ENCODE measurements at places on chromosomes 5 and 9.

GRCh38 chr5:146906803-146907202 lies 28.2 kb upstream of the PPP2R2B start:
- no peak for DNase-seq

- no peak for DNase-seq
Observed at GRCh38 chr5:39774605-39775004, 349.8 kb upstream of the DAB2 start.

DNA sequence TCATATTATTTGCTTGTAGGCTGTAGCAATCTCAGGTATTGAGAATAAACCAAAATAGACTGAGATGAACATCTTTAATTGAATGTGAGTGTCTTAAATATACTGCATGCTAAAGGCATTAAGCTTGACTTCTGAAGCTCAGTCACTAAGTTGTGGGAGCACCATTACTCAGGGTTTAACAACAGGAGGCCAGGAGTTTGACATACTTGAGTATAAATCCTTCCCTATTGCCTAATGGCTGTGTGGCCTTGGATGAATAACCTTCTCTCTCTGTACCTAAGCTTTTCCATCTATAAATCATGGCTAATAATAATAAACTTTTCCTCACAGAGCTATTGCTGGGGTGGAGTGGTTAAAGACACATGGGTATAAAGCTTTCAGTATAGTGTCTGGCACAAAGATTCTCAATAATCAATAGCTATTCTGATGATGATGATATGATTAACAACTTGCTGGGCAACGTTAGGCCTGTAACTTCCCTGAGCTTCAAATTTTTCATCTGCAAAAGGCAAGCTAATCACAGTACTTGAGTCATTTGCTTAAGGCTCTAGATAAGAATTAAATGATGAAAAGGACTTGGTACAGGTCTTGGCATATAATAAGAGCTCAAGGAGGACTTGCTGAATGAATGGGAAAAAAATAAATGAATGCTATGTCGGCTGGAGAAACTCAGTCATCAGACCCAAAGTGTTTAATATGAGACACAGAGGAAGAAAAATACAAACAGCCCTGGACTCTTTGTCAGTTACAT lies 174.0 kb upstream of the IL12B start:
- DNase-seq, result no peak

- DNase-seq, result no peak
Observed at GRCh38 chr5:140630292-140631035, 2.5 kb downstream of the CD14 start.

GRCh38 chr5:143110591-143110990 lies 292.9 kb downstream of the NR3C1 start:
- no peak for DNase-seq

GRCh38 chr5:107985144-107985543 lies 314.4 kb upstream of the EFNA5 start:
- peak; percentile 3 for DNase-seq

DNA sequence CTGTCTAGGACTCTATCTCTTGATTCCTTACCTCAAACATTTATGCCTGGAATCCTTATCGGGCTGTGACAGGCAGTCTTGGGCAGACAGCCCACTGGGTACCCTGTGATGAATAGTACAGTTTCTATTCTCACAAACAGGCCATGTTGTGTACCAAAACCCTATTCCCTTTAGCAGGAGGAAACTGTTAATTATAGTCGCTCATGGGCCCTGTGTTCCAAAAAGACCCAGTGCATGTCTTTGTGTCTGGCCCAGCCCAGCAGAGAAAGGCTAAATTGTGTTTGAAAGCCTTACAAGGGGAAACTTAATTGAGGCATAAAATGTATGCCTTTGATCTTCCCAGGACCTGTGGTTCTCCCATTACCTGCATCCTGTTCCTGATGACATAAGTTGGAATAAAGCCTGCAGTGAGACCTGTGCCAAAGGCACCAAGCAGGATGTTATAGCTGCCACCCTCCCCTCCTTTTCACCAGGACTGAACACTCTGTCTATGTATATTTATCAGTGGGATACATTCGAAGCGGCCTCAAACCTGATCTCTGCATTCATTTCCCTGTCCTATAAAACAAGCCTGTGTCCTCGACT lies 43.3 kb downstream of the TLR4 start:
- no peak for DNase-seq

GRCh38 chr5:90983711-90984124 lies 399.4 kb downstream of the ARRDC3 start:
- no peak for DNase-seq

GRCh38 chr9:138070815-138071214 lies 193.2 kb downstream of the CACNA1B start:
- DNase-seq, result no peak

DNA sequence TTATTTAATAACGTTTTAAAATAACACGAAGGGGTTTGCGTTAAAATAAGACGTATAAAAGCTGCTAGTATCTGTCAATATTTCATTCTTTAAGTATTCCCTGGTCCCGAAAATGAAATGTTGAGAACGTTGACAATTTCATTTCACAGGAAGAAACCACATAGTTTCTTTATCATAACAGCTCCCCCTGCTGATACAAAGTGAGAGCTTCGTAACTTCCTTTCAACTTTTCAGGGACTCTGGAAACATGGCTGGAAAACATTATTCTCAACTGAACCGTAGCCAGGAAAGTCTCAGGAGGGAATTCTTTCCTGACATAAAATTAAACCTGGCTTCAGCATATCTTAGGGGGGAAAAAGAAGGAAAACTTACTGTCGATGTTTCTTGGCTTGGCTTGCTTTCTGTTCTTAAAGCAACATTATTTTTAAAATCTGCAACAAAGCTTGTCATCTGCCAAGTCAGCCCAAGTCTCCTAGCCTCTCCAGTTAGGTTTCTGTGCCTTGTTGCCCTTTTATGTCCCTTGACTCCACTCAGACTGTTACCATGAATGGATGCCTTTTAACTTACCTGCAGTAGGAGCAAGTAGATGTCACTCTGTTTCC lies 122.9 kb upstream of the DAB2 start:
- DNase-seq, result no peak

DNA sequence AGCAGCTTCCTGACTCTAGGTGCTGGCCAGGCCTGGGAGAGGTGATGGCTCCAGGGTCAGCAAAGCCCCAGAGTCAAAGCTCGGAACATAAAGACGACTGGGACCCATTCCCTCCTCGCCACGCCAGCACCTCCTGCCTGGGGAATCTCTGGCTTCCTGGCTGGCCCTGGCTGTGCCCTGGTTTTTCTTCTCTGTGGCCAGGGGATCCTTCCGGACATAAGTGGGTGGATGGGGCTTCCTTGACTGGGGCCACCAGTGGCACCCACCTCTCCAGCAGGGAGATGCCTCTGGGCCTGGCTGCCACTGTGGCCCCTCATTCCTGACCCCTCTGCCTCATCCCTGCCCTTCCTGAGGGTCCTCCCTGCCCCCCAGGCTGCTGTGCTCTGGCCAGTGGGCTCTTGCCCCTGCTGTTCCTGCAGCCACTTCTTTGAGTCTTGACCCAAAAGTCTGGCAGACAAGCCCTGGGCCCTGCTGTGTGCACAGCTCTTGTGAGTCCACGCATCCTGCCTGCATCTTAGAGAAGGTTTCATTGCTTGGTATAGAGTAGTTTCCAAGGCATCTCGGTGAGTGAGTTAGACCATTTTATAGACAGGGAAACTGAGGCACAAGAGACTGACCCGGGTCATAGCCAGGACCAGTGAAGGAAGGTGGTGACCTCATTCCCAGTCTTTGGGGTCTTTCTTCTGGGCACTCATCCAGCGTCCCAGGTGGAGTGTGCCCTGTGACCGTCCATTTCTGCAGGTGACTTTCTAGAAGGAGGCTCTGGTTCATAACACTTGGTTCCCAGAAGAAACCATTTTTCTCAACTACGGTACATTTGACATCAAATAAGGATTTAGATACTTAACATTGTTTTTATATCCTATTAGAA lies 17.3 kb upstream of the LPCAT1 start:
- no peak for DNase-seq

DNA sequence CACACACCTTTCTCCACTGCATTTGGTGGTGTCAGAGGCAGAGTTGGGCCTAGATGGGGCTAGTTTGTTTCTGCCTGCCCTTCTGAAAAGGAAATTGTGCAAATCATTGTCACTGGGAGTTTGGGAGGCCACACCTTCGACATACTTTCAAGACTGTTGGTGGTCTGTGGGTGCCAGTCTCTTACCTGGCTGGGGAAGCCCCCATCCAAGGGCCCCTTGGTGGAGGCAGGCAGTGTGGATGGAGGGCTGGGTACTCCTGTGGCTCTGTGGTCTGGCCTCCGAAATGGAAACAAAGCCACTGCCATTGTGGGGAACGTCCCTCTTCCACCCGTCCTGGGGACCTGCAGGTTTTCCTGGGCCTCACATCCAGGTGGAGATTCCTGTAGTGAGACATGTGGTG lies 10.9 kb upstream of the PHYHD1 start:
- DNase-seq, result no peak

DNA sequence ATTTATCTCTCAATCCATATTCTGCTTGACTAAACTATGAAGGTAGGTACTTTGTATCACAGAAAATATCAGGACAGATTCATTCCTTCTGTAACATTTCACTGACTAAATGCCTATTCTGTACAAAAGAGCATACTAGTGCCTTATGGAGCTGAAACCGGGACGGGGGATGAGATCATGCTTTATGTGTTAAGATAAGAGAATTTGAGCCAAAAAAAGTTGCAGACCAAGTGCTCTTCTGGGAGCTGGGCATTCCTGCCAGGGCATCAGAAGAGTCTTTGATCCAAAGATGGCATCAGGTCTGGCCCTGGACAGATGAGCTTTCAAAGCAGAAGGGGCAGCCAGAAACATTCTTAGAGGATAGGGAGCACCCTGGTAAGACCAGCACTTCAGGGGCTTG lies 27.5 kb upstream of the GLIPR2 start:
- DNase-seq, result no peak

GRCh38 chr5:78116167-78116566 lies 178.3 kb downstream of the AP3B1 start:
- no peak for DNase-seq

GRCh38 chr5:583645-584044 lies 28.5 kb upstream of the CEP72 start:
- no peak for DNase-seq
